ENCODE measurements at places on chromosomes 1 and 21. TPM values are rescaled to one million over a fixed set of nuclear protein-coding genes. Genes with fewer than 3 reads are reported as not detected.

GRCh38 chr1:33905241-33905640 is 41.4 kb downstream of the HMGB4 start:
- DNase-seq: no peak

- no peak for DNase-seq
Measured at GRCh38 chr1:29878501-29878900, 642.2 kb downstream of the PTPRU start.

SPATA6 gene
- total RNA-seq: 21.1 TPM

DNA sequence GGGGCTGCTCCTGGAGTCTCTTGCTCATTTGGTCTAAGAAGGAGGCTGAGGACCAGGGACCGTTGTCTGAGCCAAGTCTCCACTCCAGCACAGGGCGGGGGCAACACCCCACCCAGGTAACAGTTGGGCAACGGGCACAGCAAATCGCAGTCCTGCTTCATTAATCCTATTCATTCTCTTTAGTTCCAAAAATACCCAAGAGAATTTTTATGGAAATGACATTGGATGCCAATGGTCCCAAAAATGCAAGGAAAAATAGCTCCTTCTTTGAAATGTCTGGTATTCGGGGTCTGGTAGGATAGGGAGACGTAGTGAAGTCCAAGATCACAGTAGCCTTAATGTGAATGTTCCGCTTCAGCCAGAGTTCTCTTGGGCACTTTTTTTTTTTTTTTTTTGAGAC is 74.0 kb downstream of the ATP5PO start:
- no peak for DNase-seq

DNA sequence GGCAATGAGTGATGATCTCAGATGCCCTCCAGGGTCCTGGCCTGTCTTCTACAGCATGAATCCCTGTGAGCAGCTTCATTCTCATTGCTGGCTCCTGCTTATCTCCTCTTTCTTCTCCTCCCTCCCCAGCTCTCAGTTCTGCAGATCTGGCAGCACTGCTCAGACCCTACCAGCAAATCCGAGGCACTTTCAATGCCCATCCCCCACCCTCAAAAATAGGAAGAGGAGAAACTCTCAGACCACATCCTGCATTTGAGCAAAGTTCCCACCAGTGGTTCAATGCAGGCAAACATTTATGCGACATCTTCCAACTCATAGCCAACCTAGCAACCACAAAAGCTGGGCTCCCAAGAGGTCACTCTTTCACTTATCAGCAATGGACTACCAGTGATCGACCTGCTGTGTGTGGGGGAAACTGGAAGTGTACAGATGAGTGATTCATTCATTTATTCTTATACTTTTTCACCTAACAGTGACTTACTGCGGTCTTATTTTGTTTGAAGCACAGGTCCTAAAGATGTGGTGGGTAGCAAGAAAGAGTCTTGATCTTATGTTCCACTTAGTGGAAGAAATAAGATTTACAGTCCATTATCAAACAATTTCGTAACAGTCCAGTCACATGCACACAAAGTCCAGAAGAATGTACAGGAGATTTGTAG is 5.8 kb upstream of the CHI3L2 start:
- no peak for DNase-seq

- DNase-seq: no peak
Measured at GRCh38 chr1:77590651-77591050, 91.8 kb downstream of the ZZZ3 start.

SOX13 gene
- total RNA-seq: 40.9 TPM

- DNase-seq: no peak
Measured at GRCh38 chr1:167454304-167454893, 63.9 kb downstream of the CD247 start.

CRNN gene
- total RNA-seq: not detected

DNA sequence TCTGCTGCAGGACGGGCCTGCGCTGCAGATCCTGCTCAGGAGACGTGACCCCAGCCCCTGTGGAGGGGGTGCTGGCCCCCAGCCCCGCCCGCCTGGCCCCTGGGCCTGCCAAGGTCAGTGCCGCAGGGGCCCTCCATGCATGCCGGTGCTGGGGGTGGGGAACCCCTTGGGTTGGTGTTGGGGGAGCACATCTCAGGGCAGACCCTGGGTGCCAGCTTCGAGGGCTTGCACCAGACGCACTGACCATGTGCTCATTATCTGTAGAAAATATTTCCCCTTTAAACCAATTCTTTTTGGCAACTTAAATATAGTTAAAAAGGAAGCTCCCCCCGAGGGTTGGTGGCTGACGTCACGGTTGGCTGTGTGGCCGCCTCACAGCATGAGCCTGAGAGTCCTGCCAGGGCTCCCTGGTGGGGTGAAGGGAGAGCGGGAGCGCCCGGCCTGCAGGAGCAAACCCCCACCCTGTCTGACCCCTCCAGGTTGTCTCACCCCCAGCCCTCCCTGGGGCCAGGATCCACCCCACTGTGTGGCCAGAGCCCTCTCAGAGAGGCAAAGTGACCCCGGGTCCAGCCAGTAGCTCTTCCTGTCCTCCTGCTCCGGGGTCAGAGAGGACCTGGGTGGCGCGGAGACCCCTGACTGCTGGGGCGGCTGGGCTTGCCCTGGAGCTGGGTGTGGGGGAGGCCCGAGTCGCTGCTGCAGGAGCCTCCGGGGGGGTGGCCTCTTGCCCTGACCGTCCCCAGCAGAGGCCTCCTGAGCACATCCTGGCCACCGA is 5.3 kb upstream of the PFKL start:
- DNase-seq: peak; percentile 90

DNA sequence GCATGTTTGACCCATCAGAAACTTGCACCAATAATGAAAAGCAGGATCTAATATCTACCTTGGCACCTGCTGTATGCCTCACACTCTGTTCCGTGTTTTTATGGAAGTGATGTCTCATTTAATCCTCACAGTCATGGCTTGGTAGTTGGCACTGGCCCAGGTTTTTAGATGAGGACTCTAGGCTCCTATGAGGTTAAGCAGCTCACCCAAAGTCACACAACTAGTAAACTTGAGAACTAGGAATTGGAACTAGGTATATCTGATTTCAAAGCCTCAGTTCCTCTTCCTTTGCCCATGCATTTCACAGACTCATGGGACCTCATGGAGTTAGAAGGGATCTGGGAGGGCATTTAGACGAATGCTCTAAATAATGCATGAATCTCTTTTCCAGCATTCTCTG is 21.3 kb upstream of the TARBP1 start:
- no peak for DNase-seq

GRCh38 chr21:42850866-42851391 is 28.4 kb downstream of the WDR4 start:
- DNase-seq: no peak

DNA sequence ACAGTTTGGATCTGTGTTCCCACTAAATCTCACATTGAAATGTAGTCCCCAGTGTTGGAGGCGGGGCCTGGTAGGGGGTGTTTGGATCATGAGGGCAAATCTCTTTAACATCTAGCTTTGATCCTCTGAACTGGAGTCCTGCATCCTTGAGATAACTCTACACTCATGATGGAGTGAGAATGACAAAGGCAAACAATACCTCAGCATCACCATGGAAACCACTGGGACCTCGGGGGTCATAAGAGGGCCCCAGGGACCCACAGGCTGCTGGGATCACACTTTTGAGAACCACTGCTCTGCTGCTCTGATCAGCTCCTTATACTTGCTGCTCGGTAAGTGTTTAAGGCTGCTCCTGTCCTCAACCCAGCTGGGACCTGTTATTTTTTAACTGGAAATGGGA is 13.4 kb upstream of the OBSCN start:
- DNase-seq: no peak

DNA sequence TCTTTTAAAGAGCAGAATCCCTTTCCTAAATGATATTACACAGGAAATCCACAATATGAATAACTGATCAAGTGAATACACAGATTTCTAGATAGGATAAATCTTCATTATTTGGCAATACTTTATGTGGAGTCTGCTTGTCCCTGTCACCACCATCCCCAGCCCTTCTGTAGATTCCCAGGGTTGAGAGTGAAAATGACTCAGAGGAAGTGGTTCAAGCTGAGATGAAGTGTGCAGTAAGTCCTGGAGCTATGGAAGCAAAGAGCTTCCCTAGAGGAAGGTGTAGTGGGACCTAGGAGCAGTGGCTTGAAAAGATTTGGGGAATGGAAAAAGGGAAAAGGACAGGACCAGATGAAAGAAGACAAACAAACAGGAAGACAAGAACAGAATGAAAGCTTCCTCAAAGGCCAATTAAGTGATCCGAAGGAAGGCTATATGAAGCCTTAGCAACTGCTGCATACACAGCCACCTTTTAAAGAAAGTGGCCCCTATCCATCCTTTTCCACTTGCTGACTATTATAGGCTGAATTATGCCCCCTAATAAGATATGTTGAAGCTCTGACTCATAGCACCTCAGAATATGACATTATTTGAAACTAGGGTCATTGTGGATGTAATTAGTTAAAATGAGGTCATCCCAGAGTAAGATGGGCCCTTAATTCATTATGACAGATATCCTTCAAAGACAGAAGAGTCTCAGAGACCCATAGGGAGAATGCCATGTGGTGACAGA is 96.5 kb upstream of the CAMK1G start:
- no peak for DNase-seq

GRCh38 chr1:220734571-220735326 is 13.4 kb upstream of the MTARC2 start:
- DNase-seq: no peak

- DNase-seq: no peak
Measured at GRCh38 chr21:17513214-17514123, 626 bp downstream of the CXADR start.

GRCh38 chr1:209589863-209590262 is 6.3 kb downstream of the CAMK1G start:
- DNase-seq: no peak

- DNase-seq: no peak
Measured at GRCh38 chr21:15252431-15252830, 187.6 kb upstream of the NRIP1 start.

DNA sequence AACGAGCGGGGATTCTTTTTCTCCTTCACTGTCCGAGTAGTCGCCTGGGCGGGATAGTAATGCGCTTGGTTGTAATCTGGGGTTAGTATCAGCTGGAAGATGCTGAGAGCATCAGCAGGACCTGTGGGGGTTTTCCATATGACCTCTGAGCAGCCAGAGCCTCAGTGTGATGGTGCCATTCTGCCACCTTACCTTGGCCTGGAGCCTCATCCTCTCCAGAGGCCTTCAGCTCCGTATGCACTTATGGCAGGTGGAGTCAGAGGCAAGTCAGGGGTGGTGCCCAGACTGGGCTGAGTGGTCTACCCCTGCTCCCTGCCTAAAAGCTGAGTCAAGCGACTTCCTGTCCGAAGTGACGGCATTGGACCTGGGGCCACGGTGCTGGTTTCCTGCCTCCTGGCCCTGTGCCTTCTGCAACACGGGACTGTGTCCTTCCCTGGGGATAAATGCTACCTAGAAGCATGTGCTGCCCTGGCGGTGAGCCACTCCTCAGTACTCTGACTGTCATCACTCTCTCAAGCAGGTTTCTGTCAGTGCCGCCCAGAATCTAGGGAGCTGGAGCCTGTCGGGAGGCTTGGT is 24.7 kb downstream of the TENT5C start:
- DNase-seq: no peak

- DNase-seq: no peak
Measured at GRCh38 chr1:25985171-25985570, 12.7 kb downstream of the PAFAH2 start.

CSF3R gene
- 34.7 TPM for total RNA-seq

- peak; percentile 91 for DNase-seq
Measured at GRCh38 chr1:25232866-25233784, 823 bp upstream of the SYF2 start.

DNA sequence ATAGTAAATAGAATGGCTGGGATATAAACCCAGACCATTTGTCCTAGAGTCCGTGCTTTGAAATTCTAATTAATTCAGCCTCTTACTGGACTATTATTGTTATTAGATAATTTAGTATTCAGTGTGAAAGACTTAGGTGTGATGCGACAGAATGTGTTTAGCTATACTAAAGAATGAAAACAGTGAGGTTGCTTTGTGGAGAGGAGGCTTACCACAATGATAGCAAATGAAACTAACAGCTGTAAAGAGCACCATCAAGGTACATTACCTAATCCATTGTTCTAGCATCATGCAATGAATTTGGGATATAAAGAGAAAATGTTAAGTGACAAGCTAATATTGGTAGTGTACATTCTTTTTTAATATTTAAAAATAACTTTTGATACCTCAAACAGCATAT is 911.1 kb downstream of the KCNT2 start:
- no peak for DNase-seq

AMY1C gene
- total RNA-seq: not detected

GBP1 gene
- total RNA-seq: 62.6 TPM

ADGRL2 gene
- total RNA-seq: 53.4 TPM

DNA sequence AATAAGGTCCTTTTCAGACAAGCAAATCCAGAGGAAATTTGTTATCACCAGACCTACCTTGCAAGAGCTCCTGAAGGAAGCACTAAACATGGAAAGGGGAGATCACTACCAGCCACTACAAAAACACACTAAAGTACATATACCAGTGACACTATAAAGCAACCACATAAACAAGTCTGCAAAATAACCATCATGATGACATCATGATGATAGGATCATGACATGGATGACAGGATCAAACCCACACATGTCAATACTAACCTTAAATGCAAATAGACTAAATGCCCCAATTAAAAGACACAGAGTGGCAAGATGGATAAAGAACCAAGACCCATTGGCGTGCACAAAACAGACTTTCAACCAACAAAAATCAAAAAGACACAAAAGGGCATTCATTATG is 688.8 kb upstream of the NR5A2 start:
- no peak for DNase-seq

- DNase-seq: no peak
Measured at GRCh38 chr1:25897754-25898153, 8.5 kb downstream of the STMN1 start.

GRCh38 chr21:32256873-32257620 is 21.8 kb downstream of the MIS18A start:
- peak; percentile 82 for DNase-seq

- no peak for DNase-seq
Measured at GRCh38 chr1:8455700-8456307, 137.9 kb downstream of the SLC45A1 start.

- DNase-seq: no peak
Measured at GRCh38 chr1:200245473-200245872, 164.4 kb downstream of the ZNF281 start.

DNA sequence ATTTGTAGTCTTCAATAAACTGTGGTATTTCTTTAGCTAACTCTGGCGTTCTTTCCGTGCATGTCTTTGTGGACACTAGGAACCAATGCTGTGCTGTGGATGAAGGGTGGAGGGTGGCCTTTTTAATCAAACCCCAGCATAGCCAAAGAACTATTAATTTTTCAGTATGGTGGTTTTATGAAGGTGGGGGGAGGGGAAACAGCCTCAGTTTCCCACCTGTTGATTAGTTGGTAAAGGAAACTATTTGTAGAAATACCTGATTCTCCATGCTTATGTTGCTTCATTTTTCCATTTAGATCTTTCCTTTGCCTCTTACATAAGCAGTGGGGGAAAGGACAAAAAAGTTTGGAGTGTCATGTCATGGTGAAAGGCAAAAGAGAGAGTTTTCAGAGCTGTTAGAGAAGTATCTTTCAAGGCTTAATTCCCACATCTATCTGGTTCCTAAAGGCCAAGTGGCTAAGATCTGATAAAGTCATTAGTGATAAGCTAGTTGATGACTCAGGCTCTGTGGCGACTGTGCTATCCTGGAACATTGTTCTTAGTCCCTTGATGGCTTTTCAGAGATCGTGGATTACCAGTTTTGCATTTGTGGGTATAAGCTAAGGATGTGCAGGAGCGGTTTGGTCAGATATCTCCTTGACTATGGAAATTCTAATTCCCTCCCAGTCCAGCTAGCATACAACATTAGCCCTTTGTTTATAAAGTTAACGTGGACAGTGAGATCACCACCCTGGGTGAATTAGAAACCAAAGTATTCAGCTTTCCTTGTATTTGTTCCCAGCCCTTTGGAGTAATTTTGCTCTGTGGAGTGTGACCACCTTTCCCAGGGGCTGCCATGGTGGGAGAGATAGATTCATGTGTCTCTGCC is 8.7 kb upstream of the HAX1 start:
- no peak for DNase-seq

CCDC190 gene
- 2.2 TPM for total RNA-seq
